B cell (primary cell): ENCODE measurements at places on chromosomes 2 and 18.

DNA sequence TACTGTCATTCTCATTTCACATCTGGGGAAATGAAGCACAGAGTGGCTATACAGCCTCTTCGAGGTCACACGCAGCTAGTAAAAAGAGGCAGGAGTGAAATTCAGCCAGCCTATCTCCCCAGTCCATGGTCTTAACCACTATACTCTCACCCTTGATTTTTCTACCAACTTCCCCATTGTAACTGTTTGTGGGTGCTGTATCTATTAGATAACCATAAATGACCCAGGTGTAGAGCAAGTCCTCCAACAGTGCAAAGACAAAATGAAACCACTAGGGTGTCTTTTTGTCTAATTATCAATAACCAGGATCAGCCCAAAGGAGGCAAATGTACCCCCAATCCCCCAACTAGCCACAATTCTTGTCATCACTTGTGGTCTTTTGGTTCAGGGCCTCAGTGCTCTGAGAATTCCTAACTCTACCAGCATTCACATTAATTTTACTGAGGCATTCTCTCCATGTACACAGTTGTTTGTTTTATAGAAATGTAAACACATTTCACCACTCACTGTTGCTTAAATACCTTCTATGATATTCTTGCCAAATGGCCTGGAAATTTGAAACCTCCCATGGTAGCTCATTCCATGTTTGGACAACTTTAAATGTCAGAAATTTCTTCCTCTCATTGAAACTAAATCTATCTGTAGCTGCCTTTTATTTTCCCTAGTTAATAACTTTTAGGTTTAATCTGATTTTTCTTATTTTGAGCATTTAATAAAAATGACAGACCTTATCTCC is 58.7 kb downstream of the SLC40A1 start:
- no peaks in the 10 kb centered on the region for H3K27me3 ChIP-seq
- no peak overlapping the region for H3K4me3 ChIP-seq
- H3K36me3 ChIP-seq: no peaks in the 10 kb centered on the region
- DNase-seq: no peak
- no peaks in the 10 kb centered on the region for H3K4me1 ChIP-seq
- H3K27ac ChIP-seq: no peak overlapping the region

GRCh38 chr2:231190531-231191197 is 7.8 kb upstream of the ARMC9 start:
- no peaks in the 10 kb centered on the region for H3K27me3 ChIP-seq
- no peaks in the 10 kb centered on the region for H3K4me1 ChIP-seq
- H3K4me3 ChIP-seq: no peak overlapping the region

- H3K4me3 ChIP-seq: no peak overlapping the region
- no peaks in the 10 kb centered on the region for H3K4me1 ChIP-seq
- no peaks in the 10 kb centered on the region for H3K36me3 ChIP-seq
- no peak overlapping the region for H3K27ac ChIP-seq
Measured at GRCh38 chr2:217616936-217617335, 385.9 kb downstream of the TNS1 start.

- no peak overlapping the region for H3K27ac ChIP-seq
- DNase-seq: no peak
- no peak overlapping the region for H3K4me3 ChIP-seq
- H3K36me3 ChIP-seq: peaks cover 45% of the 10 kb centered on the region
- no peaks in the 10 kb centered on the region for H3K27me3 ChIP-seq
Measured at GRCh38 chr2:69933839-69934613, 19.1 kb downstream of the MXD1 start.

GRCh38 chr2:138323382-138324067 is 178.0 kb upstream of the SPOPL start:
- H3K4me3 ChIP-seq: no peak overlapping the region
- H3K4me1 ChIP-seq: no peaks in the 10 kb centered on the region
- H3K36me3 ChIP-seq: no peaks in the 10 kb centered on the region
- H3K27me3 ChIP-seq: no peaks in the 10 kb centered on the region
- H3K27ac ChIP-seq: no peak overlapping the region

DNA sequence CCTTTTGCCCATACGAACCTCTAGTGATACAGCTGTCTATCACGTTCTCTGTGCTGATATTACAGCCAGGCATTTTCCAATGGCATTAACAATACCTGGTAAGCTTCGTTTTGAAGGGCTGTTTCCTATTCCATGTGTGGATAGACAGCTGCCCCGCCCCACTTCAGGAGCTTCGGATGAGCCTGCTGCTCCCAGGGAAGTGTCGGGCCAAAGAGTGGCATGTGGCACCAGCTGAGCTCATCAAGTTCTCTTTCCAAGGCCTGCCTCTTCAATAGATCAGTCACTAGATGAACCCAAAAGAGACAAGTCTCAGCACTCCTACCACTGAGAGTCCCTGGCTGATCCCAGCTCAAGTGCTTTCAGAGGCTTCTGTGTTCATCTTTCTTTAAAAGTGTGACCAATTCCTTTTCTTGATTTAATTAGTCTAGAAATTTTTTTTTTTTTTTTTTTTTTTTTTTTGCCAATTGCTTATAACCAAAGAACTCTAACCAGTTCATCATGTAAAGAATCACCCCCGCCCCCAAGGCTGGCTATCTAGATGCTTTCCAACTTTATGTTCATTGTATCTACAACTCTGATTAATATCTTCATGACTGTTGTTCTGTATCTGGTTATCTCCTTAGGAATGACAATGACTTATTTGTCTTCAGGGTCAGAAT is 46.6 kb downstream of the HDAC4 start:
- DNase-seq: no peak
- no peaks in the 10 kb centered on the region for H3K4me1 ChIP-seq
- no peak overlapping the region for H3K27ac ChIP-seq
- H3K4me3 ChIP-seq: no peak overlapping the region
- H3K27me3 ChIP-seq: no peaks in the 10 kb centered on the region
- H3K36me3 ChIP-seq: no peaks in the 10 kb centered on the region

DNA sequence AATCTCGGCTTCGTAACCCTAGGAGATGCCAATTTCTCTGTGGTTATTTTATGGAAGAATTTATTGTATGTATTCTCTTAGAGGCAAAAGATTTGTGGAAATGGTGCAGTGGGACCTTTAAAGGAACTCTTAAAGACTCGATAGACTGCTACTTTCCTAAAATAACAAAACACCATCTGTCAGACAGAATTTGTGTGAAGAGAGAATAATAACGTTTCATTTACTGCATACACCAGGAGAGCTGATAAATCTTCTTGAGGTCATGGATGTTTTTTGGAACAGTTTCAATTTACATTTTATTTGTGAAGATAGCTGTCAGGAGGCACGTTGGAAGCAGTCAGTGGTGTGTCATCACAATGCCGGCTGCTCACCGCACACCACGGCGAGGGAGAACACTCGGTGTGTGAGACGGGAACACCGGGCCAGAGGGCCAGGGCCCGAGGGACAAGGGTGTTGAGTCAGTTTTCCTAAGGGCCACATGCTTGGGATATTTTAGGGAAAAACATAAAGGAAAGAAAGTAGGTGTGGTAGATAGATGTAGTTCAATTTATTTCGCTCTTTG is 1681.0 kb upstream of the DDX18 start:
- H3K4me3 ChIP-seq: no peak overlapping the region
- H3K36me3 ChIP-seq: no peaks in the 10 kb centered on the region
- DNase-seq: no peak

GRCh38 chr2:33406622-33407021 is 69.8 kb upstream of the RASGRP3 start:
- no peaks in the 10 kb centered on the region for H3K36me3 ChIP-seq
- H3K27ac ChIP-seq: no peak overlapping the region
- H3K27me3 ChIP-seq: no peaks in the 10 kb centered on the region
- H3K4me3 ChIP-seq: no peak overlapping the region
- no peaks in the 10 kb centered on the region for H3K4me1 ChIP-seq

DNA sequence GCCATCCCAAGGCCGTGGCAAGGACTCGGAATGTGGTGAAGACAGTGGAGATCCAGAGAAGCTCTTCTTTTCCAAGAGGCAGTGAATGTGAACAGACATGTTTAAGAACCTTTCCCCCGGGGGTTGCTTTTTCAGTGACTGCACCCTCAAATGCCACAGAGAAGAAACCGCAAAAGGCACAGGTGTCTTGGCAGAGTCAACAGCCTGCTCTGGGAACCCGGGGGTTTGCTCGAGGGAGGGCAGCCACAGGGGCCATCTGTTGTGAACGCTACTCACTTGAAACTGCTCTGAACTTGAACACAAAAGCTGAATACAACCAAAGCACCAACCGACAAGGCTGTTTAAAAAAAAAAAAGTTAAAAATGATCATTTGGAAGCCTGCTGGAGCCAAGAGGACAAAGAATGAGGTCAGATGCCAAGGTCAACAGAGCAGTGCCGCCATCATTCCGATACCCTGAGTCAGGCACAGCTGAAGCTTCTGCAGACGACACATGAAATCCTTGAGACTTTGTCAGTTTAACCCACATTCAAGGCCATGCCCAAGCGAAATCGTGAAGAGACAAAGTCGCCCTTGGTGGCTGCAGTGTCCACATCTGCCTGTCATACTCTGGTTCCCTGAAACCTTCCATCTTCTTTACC is 47.4 kb downstream of the PSMG2 start:
- H3K4me1 ChIP-seq: peaks cover 12% of the 10 kb centered on the region
- peaks cover 2% of the 10 kb centered on the region for H3K27me3 ChIP-seq
- peak overlapping the region; percentile 2 for H3K4me3 ChIP-seq
- no peaks in the 10 kb centered on the region for H3K36me3 ChIP-seq

DNA sequence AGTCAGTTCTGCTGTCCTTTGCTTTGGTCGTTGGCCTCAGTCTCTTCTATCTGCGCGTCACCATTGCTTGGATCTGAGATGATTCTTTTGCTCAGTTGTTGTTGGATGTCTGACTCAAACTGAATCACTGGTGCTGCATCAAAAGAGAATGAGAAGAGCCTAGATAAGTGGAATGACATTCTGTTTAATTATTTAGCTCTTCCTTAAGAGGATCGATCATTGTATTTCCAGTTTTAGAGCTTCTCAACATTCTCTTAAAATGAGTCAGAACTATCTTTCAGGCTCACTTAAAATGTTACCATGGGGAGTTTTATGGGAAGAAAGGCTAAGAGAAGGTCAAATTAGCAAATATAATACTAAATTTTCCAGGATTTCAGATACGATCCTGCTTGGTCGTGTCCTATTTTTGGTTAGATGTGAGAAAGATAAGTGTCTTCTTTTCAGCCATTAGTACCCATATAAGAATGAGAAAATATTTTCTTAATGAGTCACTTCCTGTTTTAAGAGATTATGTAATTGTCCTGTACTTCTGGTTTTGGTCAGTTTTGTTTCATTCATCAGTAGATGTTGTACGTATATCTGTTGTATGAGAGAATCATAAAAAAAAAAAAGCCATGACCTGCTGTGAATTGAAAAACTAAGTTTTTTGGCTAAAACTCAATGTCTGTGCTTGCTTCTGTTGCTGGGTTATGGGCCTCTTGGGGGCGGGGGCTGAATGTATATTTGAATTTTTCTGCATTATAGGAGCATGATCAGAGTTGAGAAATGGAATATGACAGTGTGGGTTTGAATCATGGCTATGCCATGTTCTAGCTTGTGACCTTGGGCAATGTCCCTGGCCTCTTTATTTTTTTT is 31.6 kb upstream of the CASP10 start:
- no peak overlapping the region for H3K4me3 ChIP-seq
- H3K4me1 ChIP-seq: peaks cover 34% of the 10 kb centered on the region
- H3K27me3 ChIP-seq: no peaks in the 10 kb centered on the region
- DNase-seq: peak; percentile 63
- H3K27ac ChIP-seq: peak overlapping the region; percentile 74

DNA sequence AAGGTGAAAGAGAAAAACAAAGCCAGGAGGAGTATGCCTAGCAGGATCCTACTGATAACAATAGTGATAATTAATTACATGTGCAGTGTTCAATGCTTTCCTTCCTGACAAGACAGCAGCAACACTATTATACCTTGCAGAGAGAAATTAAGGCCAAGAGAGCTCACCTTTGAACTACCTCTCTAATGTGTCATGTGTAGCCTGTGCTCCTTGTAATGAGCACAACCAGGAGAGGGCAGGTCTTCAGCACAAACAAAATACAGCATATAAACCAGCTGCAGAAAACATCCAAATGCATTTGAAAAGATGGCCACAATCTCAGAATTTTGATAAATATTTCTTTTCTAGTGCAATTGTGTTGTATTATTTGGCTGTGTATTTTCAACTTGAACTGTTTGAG is 1425.7 kb downstream of the DSC3 start:
- no peaks in the 10 kb centered on the region for H3K4me1 ChIP-seq
- H3K4me3 ChIP-seq: no peak overlapping the region
- no peaks in the 10 kb centered on the region for H3K36me3 ChIP-seq
- no peak overlapping the region for H3K27ac ChIP-seq
- DNase-seq: no peak
- no peaks in the 10 kb centered on the region for H3K27me3 ChIP-seq

- no peak overlapping the region for H3K4me3 ChIP-seq
- H3K4me1 ChIP-seq: no peaks in the 10 kb centered on the region
- H3K27ac ChIP-seq: no peak overlapping the region
- H3K36me3 ChIP-seq: no peaks in the 10 kb centered on the region
Measured at GRCh38 chr2:17136231-17136630, 382.0 kb downstream of the RAD51AP2 start.

DNA sequence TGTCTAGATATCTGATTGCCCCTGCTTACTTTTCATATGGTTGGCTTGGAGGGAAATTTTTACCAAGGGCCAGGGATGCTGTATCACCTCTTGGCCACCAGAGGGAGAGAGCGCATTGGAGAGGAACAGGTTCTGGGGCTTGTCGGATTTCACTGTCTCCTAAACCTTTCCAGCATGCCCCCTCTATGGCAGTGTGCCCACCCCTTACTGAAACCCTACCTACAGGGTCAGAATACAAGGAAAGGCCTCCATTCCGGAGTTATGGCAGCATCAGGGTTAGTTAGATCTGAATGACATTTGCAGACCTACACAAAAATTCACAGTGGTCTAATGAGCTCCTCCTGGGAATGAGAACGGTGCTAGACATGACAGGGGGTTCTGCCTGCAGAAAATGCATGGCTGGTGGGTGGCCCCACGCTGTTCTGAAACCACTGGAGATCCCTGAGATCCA is 5.8 kb downstream of the SLC14A2 start:
- no peak overlapping the region for H3K4me3 ChIP-seq
- H3K27me3 ChIP-seq: no peaks in the 10 kb centered on the region
- no peaks in the 10 kb centered on the region for H3K36me3 ChIP-seq

- H3K4me3 ChIP-seq: no peak overlapping the region
- DNase-seq: no peak
- H3K4me1 ChIP-seq: peaks cover 12% of the 10 kb centered on the region
- no peak overlapping the region for H3K27ac ChIP-seq
Measured at GRCh38 chr2:168047091-168047690, 200.2 kb downstream of the STK39 start.
